ENCODE measurements at places on chromosomes 4 and X.

- DNase-seq: no peak
Measured at GRCh38 chr4:100795581-100795980, 277.8 kb upstream of the EMCN start.

GRCh38 chr4:135718019-135718418 is 1516.4 kb upstream of the PABPC4L start:
- no peak for DNase-seq

DNA sequence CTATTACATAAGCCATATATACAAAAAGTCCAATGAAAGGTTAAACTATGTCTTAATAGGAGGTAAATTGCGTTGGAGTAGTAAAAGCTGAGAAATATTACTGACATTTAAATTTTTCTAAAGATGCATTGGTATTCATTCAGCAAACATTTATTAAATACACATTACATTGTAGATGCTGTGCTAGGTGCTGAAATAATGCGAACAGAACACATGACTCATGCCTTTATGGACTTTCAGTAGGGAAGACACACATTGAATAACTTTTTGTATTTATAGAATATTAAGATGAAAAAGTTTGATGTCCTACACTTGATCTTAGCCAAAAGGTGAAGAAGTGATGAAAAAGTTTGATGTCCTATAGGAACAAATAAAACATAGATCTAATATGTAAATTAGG is 871.1 kb upstream of the SLIT2 start:
- no peak for DNase-seq

DNA sequence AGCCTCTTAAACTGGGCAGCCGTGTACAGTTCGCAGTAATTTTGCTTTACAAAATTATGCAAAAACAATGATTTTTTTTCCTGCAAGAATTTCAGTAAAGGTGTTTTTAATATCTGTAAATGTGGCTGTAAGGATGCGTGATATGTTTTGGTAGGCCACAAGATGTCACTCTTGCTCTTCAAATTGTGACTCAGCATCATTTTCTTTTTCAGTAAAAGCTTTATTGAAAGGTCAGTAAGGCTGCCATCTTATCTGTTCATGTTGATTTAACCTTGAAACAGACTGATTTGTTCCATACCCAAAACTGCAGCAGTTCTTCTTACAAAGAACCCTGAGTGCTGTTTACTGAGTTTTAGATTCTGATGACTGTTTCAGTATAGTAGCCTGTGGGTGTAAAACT is 39.9 kb downstream of the TXLNG start:
- no peak for DNase-seq

- DNase-seq: no peak
Measured at GRCh38 chrX:18119856-18120255, 100.8 kb downstream of the BEND2 start.

DNA sequence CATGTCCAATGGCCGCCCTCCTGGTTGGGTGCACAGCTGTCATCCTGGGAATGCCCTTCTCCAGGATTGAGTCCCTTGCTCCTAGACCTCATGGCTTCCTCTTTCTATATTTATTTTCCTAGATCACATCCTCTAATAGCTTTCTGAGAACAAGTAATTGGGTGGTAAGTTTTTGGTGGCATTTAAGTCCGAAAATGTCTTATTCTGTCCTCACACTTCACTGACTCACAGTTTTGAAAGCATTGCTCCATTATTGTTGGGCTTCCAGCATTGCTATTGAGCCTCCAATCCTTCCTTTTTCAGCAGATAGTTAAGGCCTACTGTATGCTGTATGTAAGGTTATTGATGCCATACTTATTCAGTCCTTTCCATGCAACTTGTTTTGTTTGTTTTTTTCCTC is 25.9 kb downstream of the PGM2 start:
- DNase-seq: no peak

DNA sequence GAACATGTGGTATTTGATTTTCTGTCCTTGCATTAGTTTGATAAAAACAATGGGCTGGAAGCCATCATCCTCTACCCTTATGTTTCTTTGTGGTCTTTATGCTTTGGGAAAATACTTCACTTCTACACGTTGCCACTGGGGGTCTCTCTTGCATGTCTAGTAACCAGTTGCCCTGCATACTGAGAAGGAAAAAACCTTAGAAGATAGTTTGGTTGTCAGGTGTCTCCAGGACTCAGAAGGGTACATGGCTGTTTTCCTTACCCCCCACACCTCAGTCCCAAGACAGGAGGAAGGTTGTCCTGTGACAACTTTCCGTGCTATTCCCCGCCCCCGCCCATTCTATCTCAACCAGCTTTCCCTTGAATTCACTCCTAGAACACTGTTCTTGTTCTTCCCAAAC is 62.1 kb upstream of the LANCL3 start:
- no peak for DNase-seq

GRCh38 chr4:85147481-85148076 is 181.1 kb upstream of the WDFY3 start:
- DNase-seq: peak; percentile 11

GRCh38 chr4:151781026-151781425 is 20.2 kb upstream of the GATB start:
- DNase-seq: no peak

GRCh38 chr4:76690906-76691275 is 207.1 kb downstream of the SOWAHB start:
- no peak for DNase-seq

DNA sequence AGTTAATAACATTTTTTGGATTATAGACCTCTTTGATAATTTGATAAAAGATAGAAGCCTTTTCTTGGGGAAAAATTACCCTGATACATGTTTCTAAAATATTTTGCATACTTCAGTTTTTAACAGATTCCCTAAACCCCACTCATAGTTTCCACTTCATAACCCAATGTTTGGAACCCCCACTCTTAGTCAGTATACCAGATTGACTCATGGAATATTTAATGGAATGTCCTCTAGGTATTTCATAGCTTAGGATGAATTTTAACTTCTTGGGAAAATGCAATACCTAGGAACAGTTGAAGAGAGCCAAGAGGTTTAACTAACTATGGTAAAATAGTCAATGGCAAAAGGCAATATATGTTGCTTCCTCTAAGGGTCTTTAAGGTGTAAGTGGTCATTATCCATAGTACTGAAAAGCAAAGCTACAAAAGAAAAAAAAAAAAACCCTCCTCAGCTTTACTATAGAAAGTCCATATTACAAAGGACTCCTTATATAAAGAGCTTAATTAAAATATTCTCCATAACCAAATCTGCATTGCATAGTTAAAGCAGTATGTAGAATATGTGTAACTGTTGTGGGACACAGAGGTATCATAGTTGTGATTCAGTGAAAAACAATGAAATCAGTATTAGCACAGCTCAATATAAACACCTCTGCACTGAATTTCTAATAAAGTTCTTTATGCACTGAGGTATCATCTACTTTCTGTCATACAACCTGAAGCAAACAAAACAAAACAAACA is 159.9 kb downstream of the PCDH7 start:
- no peak for DNase-seq

DNA sequence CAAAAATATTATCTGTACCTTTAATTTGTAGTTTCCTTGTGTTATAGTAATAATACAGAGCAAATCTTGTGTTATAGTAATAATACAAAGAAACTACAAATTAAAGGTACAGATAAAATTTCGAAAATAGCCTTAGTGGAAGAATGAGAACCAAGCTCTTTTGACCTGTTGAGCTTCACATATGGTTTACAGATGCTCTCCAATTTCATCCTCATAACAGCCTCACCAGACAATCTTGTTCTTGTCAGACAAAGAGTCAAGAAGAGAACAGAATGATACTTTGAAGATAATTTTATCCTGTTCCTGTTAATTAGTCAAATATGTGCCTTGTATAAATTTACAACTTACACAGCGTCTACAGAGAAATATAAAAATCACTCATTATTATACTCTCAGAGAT is 12.8 kb downstream of the ATXN3L start:
- DNase-seq: no peak

DNA sequence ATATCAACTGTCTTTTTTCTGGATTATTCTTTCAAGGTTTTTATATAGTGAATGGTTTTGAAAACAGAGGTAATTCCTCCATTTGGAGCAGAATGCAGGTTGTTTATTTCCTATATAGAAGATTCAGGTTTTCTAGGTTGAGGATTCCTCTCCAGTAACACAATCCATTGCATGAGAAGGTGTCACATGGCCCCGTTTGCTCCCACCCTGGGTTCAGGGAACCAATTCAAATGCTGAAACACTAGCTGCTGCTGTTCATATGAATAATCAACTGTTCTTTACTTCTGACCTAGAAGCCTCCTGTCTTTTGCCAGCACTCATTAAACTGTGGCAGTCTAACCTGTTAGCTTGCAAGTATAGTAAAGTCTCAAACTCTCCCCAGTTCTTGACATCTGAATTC is 1316.9 kb upstream of the TENM3 start:
- no peak for DNase-seq

DNA sequence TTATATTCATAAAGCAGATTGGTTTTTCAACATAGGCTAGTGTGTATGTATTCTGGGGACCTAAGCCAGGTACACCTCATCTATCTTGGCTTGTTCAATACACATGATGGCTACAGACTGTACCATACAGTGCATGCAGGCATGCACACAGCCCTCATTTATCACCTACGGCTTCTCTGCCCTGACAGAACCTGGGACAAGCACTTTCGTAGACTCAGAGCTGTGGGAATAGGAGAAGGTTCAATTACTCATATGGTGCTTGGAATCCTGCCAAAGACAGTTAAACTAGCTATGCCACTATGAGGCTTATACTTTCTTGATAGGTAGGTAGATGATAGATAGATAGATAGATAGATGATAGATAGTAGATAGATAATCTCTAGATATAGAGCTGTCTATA is 457.2 kb downstream of the GALNTL6 start:
- DNase-seq: no peak

GRCh38 chr4:128366212-128366611 is 78.6 kb upstream of the PGRMC2 start:
- DNase-seq: no peak

DNA sequence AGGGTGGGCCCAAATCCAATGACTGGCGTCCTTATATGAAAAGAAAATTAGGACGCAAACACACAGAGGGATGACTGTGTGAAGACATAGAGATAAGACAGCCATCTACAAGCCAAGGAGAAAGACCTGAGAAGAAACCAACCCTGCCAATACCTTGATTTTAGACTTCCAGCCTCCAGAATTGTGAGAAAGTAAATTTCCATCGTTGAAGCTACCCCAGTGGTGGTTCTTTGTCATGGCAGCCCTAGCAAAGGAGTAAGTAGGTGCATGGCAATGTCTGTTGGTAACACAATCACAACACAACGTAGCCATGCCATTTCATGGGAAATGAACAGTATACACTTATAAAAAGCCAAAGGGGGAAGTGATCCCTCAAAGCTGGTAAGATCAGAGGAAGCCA is 25.3 kb downstream of the SMIM20 start:
- no peak for DNase-seq

DNA sequence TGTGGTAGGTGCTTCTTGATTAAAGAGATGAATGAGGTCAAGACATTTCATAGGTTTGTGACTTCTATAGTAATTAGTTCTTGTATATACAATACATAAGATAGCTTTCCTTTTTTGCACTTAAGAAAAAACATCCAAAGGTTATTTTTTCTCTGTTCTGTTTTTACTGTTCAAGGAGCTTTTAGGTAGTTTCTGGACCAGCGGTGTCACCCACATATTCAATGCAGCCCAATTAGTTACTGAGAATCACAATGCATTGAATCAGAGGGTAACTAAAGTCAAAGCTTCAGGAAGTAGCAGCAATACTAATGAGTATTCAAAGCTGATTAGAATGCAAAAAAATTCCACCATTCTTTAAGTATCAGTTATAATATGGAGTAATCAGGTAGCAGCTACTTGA is 211.6 kb downstream of the SH2D1A start:
- DNase-seq: no peak

DNA sequence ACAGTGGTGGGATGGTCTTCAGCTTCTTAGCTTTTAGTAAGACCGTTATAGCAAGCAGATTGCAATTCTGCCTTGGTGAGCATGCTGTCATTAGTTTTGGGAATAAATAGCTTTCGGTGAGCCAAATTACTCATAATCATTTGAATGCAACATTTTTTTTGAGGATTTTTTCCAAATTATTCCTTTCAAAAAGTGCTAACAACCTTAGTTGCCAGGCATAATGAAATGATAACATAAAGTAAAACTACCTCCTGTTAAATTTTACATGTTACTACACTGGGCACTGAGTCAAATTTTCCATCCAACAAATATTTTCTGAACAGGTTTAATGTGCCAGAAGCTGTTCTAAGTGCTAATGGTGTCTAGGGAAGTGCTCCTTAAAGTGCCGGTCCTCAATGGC is 15.8 kb upstream of the NPFFR2 start:
- DNase-seq: no peak

- no peak for DNase-seq
Measured at GRCh38 chr4:108520807-108521206, 99.6 kb upstream of the RPL34 start.

DNA sequence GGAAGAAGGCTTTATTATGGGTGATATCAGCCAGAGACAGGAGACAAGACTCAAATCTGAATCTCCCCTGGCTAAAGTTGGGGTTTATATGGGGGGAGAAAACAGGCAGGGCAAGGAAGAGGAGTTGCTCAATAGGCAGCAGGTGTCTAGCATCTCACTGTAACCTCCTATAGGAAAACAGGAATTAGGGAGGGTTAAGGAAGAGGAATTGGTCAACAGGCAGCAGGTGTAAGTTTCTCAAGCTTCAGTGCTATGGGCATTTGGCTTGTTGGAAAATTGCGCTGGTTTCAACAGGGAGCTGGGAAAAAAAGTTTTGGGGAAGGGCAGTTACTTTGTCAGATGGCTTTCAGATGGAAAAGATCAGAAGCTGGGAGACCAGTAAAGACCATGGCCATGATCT is 206.4 kb downstream of the NWD2 start:
- no peak for DNase-seq

- DNase-seq: no peak
Measured at GRCh38 chr4:76548704-76549103, 113.7 kb downstream of the SHROOM3 start.

GRCh38 chr4:150938873-150939499 is 76.1 kb downstream of the LRBA start:
- no peak for DNase-seq

GRCh38 chr4:18568600-18568999 is 547.0 kb upstream of the LCORL start:
- DNase-seq: no peak

Data from GM12878 (cell line).